ENCODE measurements at places on chromosomes 4 and X.
A peak's percentile ranks its signal among the peaks of the same experiment; 100 is the strongest.

GRCh38 chrX:131216828-131217227 lies 72.3 kb downstream of the IGSF1 start:
- DNase-seq, result no peak

- no peak for DNase-seq
Measured at GRCh38 chr4:5572114-5572513, 136.2 kb downstream of the EVC2 start.

- no peak for DNase-seq
Measured at GRCh38 chr4:127843704-127844600, 36.7 kb upstream of the PLK4 start.

DNA sequence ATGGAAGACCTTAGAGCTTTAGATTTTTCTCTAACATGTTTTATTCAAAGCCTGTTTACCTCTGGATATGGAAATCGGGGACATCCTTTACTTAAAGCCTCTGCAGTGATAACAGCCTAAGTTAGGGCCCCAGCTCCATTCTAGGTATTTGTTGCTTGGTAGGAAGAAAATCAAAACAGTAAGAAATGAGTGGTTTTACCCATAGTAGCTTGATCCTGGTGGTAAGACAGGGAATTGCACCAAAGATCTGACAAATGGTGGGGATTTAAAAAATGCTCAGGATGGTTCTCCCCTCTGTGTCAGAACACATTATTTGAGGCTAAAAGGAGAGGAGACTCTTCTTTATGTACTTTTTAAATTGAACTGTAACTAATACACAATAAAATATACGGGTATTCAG lies 52.4 kb downstream of the AFF2 start:
- DNase-seq, result no peak

- DNase-seq, result no peak
Measured at GRCh38 chrX:135327299-135327698, 18.0 kb downstream of the ETDC start.

DNA sequence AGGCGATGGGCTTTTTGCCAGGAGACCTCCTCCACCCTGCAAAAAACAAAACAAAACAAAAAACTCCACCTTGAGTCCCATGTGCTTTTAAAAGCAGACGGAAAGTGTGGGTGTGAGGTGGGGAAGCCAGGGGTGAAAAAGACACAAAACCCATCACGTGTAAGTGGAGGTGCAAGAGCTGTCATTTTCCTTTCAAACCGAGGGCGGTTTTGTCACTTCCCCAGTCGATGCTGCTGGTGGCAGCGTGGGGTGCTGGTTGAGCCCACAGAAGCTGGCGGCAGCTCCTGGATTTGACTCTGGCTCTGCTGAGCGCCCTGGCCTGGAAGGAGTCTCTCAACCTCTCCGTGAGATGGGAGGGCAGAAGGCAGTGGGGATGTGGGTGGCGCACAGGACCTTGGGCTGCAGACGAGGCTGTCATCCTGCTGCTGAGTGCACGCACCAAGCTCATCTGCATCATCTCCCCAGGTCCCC lies 110.0 kb downstream of the PSAPL1 start:
- DNase-seq, result peak; percentile 41

GRCh38 chr4:131650951-131651350 lies 1498.1 kb upstream of the PCDH10 start:
- no peak for DNase-seq

GRCh38 chr4:161336016-161336530 lies 827.7 kb downstream of the FSTL5 start:
- no peak for DNase-seq

Data from CD4-positive, alpha-beta T cell treated with Interleukin-10 for 1 hour (primary cell).